ENCODE measurements at places on chromosomes 13 and 19.
A peak's percentile ranks its signal among the peaks of the same experiment; 100 is the strongest.

DNA sequence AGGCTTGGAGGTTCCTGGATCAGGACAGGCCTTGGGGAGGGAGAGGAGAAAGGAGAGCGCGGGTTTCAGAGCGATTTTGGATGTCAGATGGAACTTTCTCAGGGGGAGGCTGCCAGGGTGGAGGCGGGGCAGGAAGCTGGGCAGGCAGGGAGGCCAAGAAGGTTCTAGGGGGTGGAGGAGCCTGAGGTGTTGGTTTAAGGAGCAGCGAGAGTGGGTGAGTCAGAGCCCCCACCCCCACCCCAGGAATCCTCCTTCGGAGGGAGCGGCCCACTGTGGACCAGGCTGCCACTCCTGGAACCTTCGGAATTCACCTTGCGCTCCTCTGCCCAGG lies 15.9 kb upstream of the NOP53 start:
- no peak for DNase-seq

- DNase-seq, result peak; percentile 18
These were observed 25.7 kb downstream of the CHAMP1 start for GRCh38 chr13:114339857-114340534.

- DNase-seq, result no peak
These were observed 44.8 kb downstream of the SIPA1L3 start for GRCh38 chr19:37951816-37952210.

DNA sequence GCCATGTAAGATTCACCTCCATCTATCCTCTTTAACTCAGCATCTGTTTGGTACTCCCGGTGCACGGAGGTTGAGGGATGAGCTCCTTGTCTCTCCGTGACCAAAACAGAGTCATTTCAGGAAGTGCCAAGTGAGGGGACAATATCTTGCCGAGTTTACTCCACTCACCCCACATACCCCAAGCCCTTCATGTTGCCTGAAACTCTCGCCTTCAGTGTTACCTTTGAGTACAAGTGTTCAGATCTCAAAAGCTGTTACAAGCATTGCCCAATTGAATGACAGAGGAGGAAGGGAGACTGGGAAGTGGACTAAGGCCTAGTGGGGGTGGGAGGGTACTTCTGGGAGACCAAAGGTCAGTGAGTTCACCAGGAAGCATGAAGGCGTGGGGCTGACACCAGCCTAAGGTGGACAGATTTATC lies 6.0 kb upstream of the SIGLEC12 start:
- DNase-seq, result peak; percentile 31

DNA sequence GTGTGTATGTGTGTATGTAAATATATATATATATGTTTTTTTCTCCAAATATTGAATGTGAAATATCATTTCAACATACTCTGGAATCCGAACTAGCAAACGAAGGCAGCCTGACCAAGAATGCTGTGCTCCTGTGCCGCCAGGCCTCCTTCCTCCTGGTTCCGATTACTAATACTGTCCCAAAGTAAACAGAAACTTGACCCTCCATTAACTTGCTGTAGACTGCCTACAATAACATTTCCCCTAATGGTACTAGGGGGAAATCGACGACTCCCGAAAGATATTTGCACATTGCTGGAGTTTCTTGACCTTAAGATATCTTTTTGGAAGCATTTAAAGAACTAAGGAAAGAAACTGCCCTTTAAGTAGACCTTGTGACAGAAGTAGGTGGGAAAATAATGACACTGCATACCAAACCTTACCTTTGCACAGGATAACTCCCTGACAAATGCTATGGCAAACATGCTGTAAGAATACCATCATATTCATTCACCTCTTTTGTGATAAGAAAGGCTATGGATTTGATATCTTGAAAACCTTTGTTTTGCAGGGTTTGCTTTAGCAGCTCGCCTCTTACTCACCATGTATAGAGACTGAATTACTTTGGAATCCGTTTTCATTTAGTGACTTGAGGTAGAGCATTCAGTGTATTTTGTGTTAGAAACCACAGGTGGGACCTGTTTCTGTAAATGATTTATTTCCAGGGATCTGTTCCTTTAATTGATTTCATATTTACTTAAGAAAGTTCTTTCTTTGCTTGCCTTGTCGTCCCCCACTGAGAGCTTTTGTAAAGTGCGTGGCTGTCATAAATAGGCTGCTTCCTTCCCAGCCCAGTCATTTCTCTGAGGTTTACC lies 80.1 kb downstream of the KLF5 start:
- DNase-seq, result no peak

- no peak for DNase-seq
These were observed 201.1 kb upstream of the ARGLU1 start for GRCh38 chr13:106768991-106769390.

- DNase-seq, result no peak
These were observed 102.1 kb upstream of the TSC22D1 start for GRCh38 chr13:44678197-44678596.

GRCh38 chr13:110509971-110510786 lies 51.3 kb downstream of the RAB20 start:
- DNase-seq, result peak; percentile 46

- no peak for DNase-seq
These were observed 15.8 kb upstream of the FEM1A start for GRCh38 chr19:4775627-4776152.

- no peak for DNase-seq
These were observed 3.5 kb downstream of the C19orf67 start for GRCh38 chr19:14081797-14082674.

DNA sequence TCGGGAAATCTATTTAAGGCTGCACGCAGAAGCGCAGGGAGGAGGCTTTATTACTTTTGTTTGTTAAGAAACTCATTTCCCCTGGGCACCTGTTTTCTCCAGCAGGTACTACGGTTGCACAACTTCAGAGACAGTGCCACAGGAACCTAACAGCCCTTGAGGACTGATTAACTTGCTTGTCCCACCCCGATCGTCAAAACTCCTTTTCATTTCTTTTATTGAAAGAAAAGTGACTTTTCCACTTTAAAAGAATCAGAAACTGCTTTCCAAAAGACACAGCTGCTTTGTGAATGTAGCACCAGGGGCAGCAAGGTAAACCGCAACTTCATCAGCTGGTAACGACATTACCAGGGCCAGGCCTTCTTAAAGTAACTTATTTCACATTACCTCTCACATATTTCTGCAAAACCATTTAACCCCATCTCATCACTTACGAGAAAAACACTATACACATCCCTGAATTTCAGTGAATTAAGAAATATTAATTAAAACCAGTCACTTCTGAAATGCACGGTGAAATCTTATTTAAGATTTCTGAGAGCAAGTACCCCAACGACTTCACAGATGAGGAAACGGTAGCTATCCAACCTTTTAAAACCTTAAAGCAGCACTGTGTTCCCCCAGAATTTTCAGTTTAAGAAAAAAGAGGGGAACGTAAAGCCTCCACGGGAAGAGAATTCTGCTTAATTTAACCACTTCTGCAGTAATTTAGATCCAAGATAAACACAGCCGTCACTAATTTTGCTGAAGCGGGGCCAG lies 1.4 kb downstream of the ANKRD10 start:
- DNase-seq, result no peak

GRCh38 chr13:109790942-109791605 lies 4.7 kb upstream of the IRS2 start:
- peak; percentile 85 for DNase-seq

DNA sequence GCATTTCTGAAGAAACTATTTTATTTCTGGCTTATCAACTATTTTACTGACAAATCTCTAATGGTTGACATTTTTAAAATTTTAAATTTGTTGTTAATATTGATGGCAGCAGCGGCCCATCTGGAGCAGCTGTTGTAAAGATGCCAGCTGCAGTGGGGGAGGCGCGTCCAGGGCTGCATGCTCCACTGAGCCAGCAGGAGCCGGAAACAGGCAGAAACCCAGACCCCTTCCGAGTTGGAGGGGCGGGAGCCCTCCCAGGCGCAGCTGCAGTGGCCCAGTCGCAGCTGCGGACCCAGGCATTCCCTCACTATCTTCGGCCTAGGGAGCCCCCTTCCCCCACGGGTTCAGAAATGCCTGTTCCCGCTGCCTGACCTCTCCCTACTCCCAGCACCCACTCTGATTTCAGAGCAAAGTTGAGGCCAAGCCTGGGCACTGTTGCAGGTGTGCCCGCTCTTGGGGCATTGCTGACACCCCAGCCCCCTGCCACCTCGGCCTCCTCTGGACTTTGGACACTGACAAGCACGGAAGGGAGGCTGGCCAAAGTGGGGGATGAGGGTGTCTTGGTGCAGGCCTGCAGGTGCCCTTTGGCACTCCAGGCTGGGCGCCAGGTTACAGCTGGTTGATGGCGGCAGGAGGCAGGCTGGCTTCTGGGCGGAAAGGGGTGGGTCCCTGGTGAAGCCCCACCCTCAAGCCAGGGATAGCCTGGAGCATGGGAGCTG lies 69.2 kb downstream of the PIBF1 start:
- no peak for DNase-seq

- DNase-seq, result no peak
These were observed 18.8 kb downstream of the C1QTNF9 start for GRCh38 chr13:24328145-24328544.
